ENCODE measurements at places on chromosomes 2 and 18.

- no peaks in the 10 kb centered on the region for H3K27me3 ChIP-seq
- H3K27ac ChIP-seq, result no peak overlapping the region
- peaks cover 9% of the 10 kb centered on the region for H3K36me3 ChIP-seq
- peaks cover 53% of the 10 kb centered on the region for H3K4me1 ChIP-seq
- peak overlapping the region; percentile 87 for H3K4me3 ChIP-seq
Measured at GRCh38 chr2:39435234-39435633, 1.9 kb downstream of the MAP4K3 start.

DNA sequence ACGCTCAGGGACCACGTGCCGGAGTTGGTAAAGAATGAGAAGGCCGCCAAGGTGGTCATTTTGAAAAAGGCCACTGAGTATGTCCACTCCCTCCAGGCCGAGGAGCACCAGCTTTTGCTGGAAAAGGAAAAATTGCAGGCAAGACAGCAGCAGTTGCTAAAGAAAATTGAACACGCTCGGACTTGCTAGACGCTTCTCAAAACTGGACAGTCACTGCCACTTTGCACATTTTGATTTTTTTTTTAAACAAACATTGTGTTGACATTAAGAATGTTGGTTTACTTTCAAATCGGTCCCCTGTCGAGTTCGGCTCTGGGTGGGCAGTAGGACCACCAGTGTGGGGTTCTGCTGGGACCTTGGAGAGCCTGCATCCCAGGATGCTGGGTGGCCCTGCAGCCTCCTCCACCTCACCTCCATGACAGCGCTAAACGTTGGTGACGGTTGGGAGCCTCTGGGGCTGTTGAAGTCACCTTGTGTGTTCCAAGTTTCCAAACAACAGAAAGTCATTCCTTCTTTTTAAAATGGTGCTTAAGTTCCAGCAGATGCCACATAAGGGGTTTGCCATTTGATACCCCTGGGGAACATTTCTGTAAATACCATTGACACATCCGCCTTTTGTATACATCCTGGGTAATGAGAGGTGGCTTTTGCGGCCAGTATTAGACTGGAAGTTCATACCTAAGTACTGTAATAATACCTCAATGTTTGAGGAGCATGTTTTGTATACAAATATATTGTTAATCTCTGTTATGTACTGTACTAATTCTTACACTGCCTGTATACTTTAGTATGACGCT, 5.8 kb downstream of the MYCN start:
- DNase-seq, result no peak
- H3K4me1 ChIP-seq, result no peaks in the 10 kb centered on the region
- no peak overlapping the region for H3K27ac ChIP-seq

DNA sequence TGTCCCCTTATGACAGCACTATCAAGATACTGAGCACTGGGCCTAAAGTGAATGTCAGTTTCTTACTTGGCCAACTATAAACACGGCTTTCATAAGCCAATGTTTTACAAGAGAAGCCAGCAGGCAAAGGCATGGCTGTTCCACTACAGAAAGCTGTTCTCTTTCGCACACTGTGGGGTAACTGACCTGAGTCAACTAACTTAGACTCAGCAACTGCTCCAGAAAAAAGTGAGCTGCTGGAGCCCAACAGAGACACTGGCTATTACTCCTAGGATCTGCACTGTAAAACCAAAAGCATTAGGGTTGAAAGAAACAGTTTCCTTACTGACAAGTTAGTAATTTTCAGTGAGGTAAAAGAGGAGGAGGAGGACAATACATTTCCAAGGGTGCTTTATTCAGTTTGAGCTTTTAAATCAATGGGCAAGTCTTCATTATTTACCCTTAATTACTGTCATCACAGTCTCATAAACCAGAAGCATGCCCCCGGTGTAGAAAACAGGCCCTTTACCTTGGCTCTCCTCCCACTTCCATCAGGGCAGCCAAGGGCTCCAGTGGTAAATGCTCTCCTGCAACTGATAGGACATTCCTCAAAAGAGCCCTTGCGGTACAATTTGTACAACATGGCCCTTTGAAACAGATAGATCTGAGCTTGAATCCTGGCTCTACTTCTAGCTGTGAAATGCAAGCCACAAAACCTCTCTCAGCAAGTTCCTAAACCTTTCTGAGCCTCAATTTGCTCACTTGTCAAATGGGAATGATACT, 275.7 kb downstream of the PDE11A start:
- H3K27me3 ChIP-seq, result peaks cover 41% of the 10 kb centered on the region
- H3K4me1 ChIP-seq, result no peaks in the 10 kb centered on the region
- DNase-seq, result no peak
- no peak overlapping the region for H3K4me3 ChIP-seq

- no peak overlapping the region for H3K27ac ChIP-seq
- no peak overlapping the region for H3K4me3 ChIP-seq
- no peak for DNase-seq
- no peaks in the 10 kb centered on the region for H3K4me1 ChIP-seq
- H3K27me3 ChIP-seq, result no peaks in the 10 kb centered on the region
Measured at GRCh38 chr2:210859314-210859713, 302.9 kb downstream of the CPS1 start.

DNA sequence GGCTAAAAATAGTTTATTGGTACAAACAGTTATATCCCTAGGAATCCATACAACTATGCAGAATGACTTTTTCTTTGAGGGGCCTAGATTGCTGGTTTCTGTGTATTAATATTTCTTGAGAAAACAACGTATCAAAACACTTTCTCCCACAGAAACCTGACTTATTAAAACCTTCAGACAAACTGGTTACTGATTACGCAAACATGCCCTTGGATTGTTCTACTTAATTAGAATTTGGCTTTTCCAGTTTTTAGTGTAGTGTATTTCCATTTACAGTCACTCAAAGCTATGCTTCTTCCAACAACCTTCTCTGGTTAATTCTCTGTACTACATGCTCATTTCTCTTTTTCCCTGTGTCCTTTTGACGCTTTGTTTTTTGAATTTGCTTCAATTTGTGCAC, 20.0 kb downstream of the VAPA start:
- no peaks in the 10 kb centered on the region for H3K27me3 ChIP-seq
- no peak overlapping the region for H3K27ac ChIP-seq
- H3K4me1 ChIP-seq, result peaks cover 25% of the 10 kb centered on the region
- peaks cover 41% of the 10 kb centered on the region for H3K36me3 ChIP-seq

- no peaks in the 10 kb centered on the region for H3K27me3 ChIP-seq
- peaks cover 25% of the 10 kb centered on the region for H3K36me3 ChIP-seq
- H3K27ac ChIP-seq, result peak overlapping the region; percentile 97
- H3K4me3 ChIP-seq, result peak overlapping the region; percentile 94
- peaks cover 98% of the 10 kb centered on the region for H3K4me1 ChIP-seq
Measured at GRCh38 chr2:68769586-68770270, 35.1 kb downstream of the ARHGAP25 start.

DNA sequence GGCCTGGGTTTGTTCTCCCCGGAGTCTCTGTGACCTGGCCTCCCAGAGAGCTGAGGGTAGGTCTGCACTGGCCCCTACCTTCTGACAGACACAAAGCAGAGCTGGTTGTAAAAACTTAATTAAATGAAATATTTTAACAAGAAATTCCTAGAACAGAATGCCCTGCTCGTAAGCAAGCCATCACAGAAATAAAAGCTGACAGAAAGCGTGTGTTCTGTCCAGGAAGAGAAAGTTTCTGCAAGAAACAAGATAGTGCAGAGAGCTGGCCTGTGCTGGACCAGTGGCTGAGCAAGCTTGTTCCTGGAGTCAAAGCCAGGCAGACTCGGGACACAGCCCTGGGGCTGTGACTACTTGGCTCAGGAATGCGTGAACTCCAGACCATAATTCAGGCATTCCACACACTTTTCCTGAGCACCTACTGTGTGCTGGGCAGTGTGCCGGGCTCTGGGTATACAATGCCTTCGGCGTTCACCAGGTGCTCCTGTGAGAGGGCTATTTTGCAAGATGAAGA, 51.6 kb downstream of the APOB start:
- peaks cover 30% of the 10 kb centered on the region for H3K27me3 ChIP-seq
- DNase-seq, result no peak
- H3K4me3 ChIP-seq, result no peak overlapping the region
- H3K4me1 ChIP-seq, result no peaks in the 10 kb centered on the region
- no peak overlapping the region for H3K27ac ChIP-seq

- H3K4me3 ChIP-seq, result no peak overlapping the region
- H3K27me3 ChIP-seq, result peaks cover 33% of the 10 kb centered on the region
Measured at GRCh38 chr2:161625996-161626395, 1.8 kb downstream of the SLC4A10 start.

- no peak overlapping the region for H3K4me3 ChIP-seq
- no peak for DNase-seq
- peaks cover 64% of the 10 kb centered on the region for H3K4me1 ChIP-seq
- peaks cover 10% of the 10 kb centered on the region for H3K27me3 ChIP-seq
- peaks cover 64% of the 10 kb centered on the region for H3K36me3 ChIP-seq
Measured at GRCh38 chr2:144514616-144515091, 5.3 kb downstream of the ZEB2 start.

GRCh38 chr18:78525366-78526111, 454.1 kb upstream of the SALL3 start:
- no peak overlapping the region for H3K27ac ChIP-seq
- no peaks in the 10 kb centered on the region for H3K36me3 ChIP-seq
- no peak for DNase-seq
- H3K4me3 ChIP-seq, result no peak overlapping the region
